ENCODE measurements at places on chromosomes 16 and 17. TPM values are rescaled to one million over a fixed set of nuclear protein-coding genes. Genes with fewer than 3 reads are reported as not detected.
A peak's percentile ranks its signal among the peaks of the same experiment; 100 is the strongest.

DNA sequence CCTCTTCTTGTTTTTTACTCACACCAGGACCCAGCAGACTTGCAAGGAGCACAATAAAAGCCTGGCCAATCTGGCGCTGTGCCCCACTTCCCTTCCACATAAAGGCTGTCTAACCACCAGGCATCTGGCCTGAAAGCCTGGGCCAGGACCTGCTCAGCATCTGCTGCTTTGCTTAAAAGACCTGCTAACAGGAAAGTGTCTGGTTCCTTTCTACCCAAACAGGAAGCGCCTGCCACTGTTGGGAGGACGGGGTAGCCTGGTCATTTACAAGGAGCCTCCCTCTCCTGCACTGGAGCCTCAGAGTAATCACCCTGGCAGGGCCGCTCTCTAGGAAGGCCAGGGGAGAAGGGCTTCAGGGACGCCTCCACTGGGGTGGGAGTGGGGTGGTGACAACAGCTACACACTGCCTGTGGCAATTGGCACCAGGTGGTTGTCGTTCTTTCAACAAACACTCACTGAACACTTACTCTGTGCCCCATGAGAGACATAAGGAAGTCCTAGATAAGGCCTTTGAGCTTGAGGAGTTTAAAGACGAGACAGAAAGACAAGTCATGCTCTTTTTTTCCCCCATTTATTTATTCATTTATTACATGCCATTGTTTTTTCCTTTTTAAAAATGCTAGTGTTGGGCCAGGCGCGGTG lies 6.3 kb upstream of the MMP28 start:
- peak; percentile 95 for DNase-seq
- peaks cover 36% of the 10 kb centered on the region for H3K4me1 ChIP-seq
- no peaks in the 10 kb centered on the region for H3K27me3 ChIP-seq
- no peaks in the 10 kb centered on the region for H3K36me3 ChIP-seq

DNA sequence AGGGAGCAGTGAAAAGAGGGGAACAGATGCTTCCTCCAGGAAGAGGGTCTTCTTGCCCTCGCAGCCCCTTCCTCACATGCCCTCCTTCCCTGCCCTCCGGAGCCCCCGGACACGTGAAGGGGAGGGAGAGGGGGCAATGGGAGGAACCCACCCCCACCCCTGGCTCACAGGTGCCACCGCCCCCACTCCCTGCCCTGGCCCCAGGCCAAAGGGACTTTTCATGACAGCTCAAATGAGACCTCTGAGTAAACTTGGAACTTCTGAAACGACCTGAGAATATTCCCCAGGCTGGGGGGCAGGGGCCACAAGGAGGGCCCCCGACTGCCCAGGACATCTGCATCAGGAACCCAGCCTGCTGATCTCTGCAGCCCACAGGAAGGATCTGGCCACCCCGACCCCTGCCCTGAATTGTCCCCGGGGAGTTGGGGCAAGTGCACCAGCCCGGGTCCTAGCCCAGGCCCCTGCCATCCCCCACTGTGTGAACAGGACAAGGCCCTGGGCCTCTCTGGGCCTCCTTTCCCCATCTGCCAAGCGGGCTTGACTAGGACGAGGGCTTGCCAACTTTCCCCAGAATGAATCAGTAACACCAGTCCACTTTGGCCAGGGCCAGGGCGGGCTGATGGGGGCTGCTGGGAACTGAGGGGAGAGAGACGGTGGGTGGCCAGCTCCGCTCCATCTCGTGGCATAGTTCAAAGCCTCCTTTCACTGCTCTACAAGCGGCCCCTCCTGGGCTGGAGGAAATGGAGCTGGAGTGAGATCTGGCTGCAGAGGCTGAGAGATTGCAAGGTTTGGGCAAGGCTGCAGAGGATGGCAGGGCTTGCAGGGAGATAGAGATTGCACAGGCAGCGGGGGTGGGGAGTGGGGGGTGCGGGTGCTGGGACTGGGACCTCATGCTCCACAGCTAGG lies 3.8 kb downstream of the IL21R start:
- H3K27me3 ChIP-seq: no peaks in the 10 kb centered on the region
- H3K4me3 ChIP-seq: no peak overlapping the region
- H3K36me3 ChIP-seq: no peaks in the 10 kb centered on the region
- DNase-seq: no peak

DNA sequence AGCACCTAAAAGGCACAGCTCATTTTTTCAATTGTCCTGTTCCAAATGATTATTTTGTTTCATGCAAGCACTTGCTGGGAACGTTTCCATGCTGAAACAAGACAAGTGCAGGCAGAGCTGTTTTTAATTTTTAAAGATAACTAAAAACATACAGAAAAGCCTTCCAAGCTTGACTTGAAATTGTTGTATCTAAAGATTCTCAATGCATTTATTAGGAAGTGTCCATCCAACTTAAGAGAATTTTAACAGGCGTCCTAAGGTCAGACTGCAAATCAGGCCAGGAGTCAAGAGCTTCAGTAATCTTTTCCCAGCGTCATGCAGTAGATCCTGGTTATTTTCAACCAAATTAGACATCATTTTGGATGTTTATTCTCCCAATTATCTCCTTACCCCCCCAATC lies 702.8 kb downstream of the KCNJ2 start:
- DNase-seq: no peak
- no peaks in the 10 kb centered on the region for H3K27me3 ChIP-seq
- H3K4me3 ChIP-seq: no peak overlapping the region
- no peak overlapping the region for H3K27ac ChIP-seq
- H3K4me1 ChIP-seq: no peaks in the 10 kb centered on the region

DNA sequence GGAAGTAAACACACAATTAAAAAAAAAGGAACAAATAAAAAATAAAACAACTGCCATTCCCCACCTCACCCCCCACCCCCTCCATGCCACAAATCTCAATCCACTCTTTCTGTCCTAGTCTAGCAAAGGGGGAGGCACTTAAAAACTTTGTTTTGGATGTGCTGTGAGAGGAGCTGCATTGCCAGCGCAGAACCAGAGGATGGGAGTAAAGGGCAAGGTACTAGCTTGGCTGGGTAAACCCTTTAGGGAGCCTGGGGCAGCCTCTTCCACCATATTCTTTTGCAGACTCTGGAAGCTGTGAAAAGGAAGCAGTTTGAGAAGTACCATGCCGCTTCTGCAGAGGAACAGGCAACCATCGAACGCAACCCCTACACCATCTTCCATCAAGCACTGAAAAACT lies 1.4 kb downstream of the MRPS7 start:
- peaks cover 38% of the 10 kb centered on the region for H3K4me1 ChIP-seq
- peaks cover 37% of the 10 kb centered on the region for H3K36me3 ChIP-seq
- no peak overlapping the region for H3K4me3 ChIP-seq
- DNase-seq: no peak

- H3K4me1 ChIP-seq: peaks cover 86% of the 10 kb centered on the region
- no peak for DNase-seq
- no peaks in the 10 kb centered on the region for H3K27me3 ChIP-seq
- no peak overlapping the region for H3K4me3 ChIP-seq
- peaks cover 22% of the 10 kb centered on the region for H3K36me3 ChIP-seq
These were observed 44.2 kb downstream of the CMIP start for GRCh38 chr16:81488687-81489411.

XAF1 gene
- 30.2 TPM for total RNA-seq

DNA sequence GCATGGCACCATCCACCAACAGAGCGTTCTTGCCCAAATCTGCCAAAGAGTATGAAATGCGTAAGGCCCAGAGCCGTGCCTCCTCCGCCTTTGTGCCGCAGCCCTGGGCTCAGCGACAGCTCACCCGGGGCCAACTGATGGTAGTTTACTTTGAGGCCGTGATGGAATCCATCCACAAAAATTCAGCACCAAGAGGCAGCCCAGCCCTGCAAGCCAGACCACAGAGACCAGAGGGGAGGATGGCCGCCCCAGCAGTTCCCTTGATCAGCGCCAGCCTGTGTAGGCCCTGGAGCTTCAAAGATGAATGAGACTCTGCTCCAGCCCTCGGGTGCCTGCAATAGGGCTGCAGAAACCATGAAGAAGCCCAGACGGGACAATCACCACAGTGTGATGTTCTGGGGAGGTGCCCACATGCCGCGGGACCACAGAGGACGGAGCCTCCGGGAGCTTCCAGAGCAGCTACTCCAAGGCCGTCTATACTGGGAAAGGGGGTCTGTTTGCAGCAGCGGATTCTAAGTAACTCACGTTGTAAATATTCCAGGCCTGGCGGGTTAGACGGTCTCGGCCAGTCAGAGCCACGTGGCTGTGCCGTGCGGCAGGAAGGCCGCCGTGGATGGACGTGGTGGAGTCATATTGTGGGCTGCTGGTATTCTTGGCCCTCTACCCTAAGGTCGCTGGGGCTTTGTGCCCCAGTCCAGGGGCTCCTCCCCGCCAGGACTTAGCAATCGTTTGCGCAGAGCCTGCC lies 80.3 kb downstream of the RBFOX3 start:
- H3K27me3 ChIP-seq: no peaks in the 10 kb centered on the region
- H3K27ac ChIP-seq: no peak overlapping the region
- H3K4me3 ChIP-seq: no peak overlapping the region
- DNase-seq: no peak

DNA sequence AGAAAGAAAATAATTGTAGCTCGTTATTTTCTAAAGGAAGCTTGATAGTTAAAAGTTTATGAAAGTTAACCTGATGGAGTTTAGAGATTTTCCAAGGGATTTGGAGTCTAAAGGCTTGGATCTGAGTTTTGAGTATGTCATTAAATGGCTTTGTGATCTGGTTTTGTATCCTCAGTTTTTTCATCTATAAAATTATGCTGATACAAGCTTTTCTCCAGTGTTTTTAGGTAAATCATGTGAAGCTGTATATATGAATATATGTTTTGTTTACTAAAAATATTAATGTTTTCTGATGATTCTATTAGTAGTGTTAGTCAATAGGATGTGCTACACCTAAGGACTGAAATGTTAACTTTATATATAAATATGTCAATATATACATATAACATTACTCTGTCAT lies 727.8 kb downstream of the CDH11 start:
- no peak overlapping the region for H3K27ac ChIP-seq
- no peak overlapping the region for H3K4me3 ChIP-seq
- no peak for DNase-seq
- H3K27me3 ChIP-seq: no peaks in the 10 kb centered on the region
- H3K4me1 ChIP-seq: no peaks in the 10 kb centered on the region

Measured in spinal cord (tissue), 10 donors.